Stomach (tissue), 19 donors: ENCODE measurements at places on chromosomes 11 and 22. TPM values are rescaled to one million over a fixed set of nuclear protein-coding genes. Genes with fewer than 3 reads are reported as not detected.
A peak's percentile ranks its signal among the peaks of the same experiment; 100 is the strongest.

The HTR3B gene
- total RNA-seq, result not detected

The TMEM121B gene
- total RNA-seq, result 0.45 TPM

The AQP11 gene
- 1.1 TPM for total RNA-seq

The SAA4 gene
- not detected for total RNA-seq

The ACR gene
- not detected for total RNA-seq

The GPHA2 gene
- not detected for total RNA-seq

The PIWIL4 gene
- 12.1 TPM for total RNA-seq

The TXNRD2 gene
- total RNA-seq, result 25.3 TPM

DNA sequence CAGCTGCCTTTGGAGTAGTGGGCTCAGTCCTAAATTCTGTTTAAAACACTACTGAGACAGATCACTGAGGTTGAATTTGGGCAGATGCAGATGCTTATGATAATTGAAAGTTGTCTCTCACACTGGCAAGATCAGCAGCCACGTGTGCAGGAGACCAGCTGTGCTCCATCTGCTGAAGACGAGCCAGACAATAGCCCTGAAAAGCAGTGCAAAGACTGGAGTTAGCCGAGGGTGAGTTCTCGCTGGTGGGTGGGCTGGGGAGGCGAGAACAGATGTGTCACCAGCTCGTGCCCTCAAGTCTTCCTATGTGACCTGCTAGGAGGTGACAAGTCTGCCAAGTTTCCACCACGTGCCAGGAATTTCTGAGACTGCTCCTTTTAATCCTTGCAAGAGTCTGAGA lies 661.3 kb upstream of the B3GAT1 start:
- DNase-seq, result no peak

- no peak for DNase-seq
Observed at GRCh38 chr11:16897470-16898061, 116.6 kb downstream of the PLEKHA7 start.

DNA sequence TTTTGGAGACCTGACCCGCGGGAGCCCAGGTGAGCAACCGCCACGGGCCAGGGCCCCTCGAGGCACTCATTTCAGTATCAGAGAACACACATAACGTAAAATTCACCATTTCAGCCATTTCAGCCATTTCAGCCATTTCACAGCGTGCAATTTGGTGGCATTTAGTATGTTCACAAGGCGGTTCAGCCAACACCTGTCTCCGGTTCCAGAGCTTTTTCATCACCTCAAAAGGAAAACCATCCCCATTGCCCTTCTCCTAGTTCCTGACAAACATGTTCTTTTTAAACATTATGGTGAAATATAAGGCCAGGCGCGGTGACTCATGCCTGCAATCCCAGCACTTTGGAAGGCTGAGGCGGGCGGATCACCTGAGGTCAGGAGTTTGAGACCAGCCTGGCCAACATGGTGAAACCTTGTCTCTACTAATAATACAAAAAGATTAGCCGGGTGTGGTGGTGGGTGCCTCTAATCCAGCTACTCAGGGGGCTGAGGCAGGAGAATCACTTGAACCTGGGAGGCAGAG lies 119.3 kb downstream of the KCNQ1 start:
- DNase-seq, result no peak

DNA sequence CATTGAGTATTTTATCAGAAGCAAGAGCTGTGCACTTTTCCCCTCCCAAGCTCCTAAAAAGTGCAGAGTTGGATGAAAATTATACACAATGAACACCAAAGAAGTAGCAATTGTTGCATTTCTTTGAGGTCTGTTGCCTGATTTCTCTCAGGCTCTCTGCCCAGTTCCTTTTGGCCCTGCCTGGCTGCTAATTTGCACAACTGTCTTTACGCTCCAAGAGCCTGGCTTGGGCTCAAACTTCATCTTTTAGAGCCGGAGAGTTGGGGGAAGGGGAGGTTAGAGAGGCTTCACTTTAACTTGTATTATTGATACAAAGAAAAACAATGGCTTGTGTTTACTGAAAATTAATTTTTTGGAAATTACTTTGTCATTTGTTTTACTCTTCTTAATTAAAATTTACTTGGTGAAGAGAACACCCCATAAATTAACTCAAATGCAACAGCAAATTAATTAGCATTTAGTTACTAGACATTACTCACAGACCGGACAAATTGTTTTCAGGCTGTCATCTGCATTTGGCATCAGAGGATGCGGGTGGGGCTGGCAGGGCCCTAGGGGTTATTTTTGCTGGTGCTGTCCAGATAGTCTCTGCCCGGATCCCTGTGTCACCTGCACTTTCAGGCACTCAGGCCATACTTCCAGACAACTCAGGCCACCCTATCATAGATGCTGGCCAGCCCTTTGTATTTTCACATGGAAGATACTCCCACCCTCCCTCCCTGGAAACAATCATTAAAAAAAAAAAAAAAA lies 407.3 kb downstream of the NXPE2 start:
- peak; percentile 67 for DNase-seq

- DNase-seq, result peak; percentile 66
Observed at GRCh38 chr11:45754261-45754709, 50.7 kb upstream of the SLC35C1 start.

DNA sequence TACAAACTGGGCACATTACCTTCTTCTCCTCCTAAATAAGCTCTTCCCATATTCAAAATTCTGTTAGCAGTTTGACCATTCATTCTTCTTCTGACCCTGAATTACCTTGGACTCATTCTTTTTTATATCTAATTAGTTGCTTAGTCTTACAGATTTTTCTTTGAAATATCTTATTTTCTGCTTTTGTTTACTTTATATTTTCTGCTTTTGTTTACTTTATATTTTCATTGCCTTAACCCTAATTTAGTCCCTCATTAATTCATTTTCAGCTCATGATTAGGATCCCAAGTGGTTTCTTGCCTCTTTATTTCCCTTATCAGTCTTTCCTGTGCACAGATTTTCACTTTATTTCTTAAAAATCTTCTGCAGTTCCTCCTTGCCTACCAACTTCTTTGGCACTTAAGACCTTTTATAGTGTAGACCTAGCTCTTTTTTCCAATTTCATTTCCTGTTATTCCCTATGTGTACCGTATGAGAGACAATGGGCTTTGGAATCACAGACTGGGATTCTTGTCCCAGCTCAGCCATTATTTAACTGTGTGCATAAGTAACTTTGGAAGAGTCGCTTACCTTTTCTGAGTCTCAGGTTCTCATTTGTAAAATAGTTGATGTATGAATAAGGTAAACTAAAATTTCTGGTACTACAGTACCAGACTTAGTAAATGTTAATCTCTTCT lies 39.2 kb downstream of the SIK2 start:
- DNase-seq, result no peak

DNA sequence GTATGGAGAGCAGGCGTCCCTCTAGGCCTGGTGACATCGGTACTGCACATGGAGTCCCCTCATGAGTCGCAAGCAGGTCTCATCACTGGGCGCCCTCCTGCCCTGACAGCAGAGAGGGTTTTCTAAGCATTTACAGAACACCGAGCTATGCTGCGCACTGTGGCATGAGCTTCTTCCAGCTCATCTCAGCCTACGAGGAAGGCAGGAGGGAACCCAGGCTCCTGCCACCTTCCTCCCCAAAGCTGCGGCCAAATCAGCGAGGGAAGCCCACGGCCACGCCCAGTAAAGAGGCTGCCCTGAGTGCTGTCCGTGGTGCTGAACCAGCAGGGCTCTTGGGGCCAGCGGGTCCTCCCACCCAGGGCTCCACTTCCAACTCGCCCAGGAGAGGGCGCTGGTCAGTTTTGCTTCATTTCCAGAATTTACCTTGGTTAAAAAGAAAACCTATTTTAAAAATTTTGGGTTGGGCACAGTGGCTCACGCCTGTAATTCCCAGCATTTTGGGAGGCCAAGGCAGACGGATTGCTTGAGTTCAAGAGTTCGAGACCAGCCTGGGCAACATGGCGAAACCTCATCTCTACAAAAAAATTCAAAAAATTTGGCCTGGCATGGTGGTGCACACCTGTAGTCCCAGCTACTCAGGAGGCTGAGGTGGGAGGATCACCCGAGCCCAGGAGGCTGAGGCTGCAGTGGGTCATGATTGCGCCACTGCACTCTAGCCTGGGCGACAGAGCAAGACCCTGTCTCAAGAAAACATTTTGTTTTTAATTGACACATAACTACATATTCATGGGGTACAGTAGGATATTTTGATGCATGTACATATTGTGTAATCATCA lies 34.2 kb downstream of the PHF21B start:
- peak; percentile 95 for DNase-seq

DNA sequence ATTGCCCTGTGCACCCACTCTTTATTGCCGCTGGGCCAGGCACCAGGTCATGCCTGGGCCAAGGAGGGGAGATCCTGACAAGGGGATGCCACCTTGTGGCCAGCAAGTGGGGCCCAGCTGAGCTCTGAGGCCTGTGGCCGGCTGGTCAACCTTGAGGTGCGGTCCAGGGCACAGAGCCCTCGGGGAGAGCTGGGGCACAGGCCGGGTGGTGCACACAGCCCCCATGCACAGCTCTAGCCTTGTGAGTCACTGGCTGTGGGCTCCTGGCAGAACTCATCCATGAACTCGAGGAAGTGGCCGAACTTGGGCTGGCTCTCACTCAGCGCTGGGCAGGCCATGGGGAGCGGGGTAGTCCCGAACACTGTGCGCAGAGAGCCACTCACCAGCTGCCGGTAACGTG lies 94.3 kb downstream of the RNF169 start:
- no peak for DNase-seq

DNA sequence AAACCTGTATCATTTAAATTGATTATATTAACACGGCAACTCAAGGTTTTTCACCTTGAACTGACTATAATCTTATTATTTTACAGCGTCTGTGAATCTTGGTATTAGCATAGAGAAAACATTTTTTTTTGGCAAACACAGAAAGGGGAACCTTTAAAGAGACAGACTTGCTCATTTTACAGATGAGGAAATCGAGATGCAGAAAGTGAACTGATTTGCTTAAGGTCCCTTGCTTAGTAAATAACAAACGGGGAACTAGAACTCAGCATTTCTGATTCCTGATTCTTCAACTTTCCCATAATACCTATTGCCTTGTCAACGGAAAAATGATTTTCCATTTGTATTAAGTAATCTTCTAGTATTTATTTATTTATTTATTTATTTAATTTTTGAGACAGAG lies 33.2 kb upstream of the CECR2 start:
- DNase-seq, result no peak

DNA sequence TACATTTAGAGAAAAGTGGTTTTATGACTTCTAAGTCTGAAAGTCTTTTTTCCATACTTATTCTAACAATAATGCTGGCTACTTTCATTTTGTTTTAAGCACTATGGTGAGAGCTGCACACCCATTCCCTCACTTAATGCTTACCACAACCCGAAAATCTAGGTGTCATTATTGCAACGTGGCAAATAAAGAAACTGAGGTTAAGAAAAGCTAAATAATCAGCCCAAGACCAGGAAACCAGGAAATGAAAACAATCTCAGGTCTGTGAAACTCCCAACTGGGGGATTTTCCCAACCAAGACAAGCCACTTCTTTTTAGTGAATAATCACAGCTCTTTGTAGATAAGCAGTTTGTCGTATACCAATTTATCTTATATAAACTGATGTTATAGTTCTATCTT lies 126.3 kb downstream of the SLC1A2 start:
- no peak for DNase-seq

DNA sequence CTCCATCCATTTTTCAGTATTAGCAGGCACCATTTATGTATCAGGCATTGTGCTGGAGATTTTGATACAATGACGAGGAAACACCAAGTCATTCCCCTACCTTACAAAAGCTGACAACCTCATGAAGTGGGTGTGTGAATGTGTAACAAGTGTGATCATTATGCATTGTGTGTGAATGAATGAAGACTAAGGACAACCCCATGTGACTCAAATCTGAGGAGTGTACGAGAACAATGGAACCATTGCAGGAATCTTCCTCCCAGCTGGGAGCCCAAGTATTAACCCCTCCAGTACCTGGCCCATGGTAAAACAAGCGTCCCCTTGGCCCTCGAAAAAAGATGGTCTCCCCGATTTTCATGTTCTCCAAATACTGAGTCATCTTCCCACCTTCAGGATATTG lies 4.4 kb downstream of the CYB5R2 start:
- no peak for DNase-seq
